Umbilical cord (tissue), 2 donors: ENCODE measurements at places on chromosomes 3 and 15. TPM values are rescaled to one million over a fixed set of nuclear protein-coding genes. Genes with fewer than 3 reads are reported as not detected.
A peak's percentile ranks its signal among the peaks of the same experiment; 100 is the strongest.

DNA sequence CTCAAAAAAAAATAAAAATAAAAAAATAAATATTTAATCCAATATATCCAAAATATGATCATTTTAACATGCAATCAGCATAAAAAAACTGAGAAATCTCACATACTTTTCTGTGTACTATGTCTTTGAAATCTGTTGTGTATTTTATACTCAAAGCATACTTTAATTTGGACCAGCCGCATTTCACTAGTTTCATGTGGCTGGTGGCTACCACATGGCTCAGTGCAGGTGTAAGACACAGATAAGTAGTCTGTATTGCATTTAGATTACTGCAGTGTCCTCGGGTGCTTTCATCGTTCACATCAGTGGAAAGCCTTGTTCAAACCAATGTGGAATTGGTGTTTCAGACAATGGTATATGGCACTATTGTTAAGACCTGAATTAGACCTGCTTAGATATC, 11.0 kb downstream of the CRTC3 start:
- DNase-seq = no peak

- no peak for DNase-seq
These were observed 51.0 kb downstream of the MCF2L2 start for GRCh38 chr3:183377307-183377959.

DNA sequence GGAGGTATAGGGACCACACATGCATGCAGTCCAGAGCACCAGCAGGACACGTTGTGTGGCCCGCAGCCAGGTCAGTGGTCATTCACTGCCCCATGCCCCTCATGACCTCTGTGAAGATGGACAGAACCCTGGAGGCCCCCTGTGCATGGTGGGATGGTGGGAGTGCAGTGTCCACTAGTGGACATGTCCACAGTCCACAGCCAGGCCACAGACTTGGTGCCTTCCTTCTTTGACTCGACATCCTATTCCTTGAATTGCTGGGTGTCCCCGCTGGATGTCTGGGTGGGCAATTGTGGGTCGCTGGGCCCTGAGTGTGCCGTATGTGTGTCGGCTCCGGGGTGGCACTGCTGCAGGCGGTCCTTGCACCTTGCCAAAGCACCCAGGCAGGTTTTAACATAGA, 35.7 kb downstream of the KLF15 start:
- DNase-seq = no peak

- DNase-seq = no peak
These were observed 174.1 kb downstream of the KLHL25 start for GRCh38 chr15:85620690-85621049.

GRCh38 chr3:106048946-106049481, 180.2 kb upstream of the CBLB start:
- no peak for DNase-seq

DNA sequence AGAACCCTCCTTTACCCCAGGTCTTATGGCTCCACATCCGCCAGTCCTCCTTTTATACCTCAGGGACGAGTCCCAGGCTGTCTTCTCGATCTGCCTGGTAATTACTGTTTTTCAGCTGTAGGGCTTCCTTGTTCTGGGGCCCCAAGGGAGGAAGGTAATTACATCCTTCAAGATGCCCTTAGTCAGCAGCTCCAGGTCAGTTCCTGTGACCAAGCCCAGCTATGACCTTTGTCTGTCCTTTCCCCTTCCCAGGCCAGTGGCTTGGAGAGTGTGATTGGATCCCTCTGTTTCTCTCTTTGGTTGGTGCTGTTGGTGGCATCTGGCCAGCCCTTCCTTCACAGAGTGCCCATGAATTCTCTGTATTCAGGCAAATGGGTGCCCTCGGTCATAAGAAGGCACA, 92.6 kb downstream of the AAGAB start:
- DNase-seq = no peak

DNA sequence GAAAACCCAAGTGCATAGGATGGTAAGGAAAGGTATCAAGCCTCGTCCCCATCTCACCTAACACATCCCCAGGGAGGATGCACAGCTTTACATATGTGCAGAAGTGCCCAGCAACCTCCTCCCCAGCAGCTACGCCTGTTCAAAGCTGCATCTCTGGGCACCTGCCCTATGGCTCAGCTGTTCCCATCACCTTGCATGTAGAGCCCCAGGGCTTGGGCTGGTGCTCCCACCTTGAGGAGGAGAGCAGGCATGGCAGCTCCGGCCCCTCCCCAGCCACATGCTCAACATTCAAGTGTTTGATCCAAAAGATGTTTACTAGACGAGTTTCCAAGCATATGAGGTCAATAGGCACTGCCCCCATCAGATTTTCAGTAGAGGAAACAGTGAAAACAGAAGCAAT, 173.5 kb downstream of the ATP10A start:
- no peak for DNase-seq

DNA sequence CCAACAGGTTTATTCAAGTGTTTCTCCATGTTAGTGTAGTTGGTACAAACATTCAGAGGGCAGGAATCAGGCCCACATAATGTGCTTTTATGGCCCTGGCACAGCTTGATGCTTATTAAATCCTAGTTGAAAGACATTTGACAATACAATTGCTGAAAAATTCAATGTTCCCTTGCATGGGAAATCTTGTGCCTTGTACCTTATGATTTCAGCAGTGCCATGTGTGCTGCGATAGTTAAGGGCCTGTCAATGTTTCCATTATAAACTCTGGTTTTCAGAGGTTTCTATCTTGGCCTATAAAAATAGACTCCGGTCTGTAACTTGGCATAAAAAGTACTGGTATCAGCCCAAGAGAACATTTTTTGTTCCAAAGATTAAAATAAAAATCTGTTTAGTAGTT, 207.2 kb downstream of the TBC1D5 start:
- DNase-seq = peak; percentile 24

DNA sequence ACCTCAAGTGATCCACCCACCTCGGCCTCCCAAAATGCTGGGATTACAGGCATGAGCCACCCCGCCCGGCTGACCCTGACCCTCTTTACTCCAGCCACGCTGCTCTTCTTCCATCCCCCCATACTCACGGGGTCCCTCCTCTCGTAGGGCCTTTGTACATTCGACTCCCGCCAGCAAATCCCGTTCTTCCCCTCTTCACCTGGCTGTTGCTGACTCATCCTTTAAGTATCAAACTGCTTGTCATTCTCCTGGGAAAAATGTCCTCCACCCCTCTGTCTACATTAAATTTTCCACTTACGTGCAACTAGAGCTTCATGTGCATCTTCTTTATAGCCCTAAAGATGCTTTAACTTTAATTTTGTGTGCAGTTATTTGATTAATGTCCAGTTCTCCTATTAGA, 203.1 kb downstream of the OPA1 start:
- no peak for DNase-seq

DNA sequence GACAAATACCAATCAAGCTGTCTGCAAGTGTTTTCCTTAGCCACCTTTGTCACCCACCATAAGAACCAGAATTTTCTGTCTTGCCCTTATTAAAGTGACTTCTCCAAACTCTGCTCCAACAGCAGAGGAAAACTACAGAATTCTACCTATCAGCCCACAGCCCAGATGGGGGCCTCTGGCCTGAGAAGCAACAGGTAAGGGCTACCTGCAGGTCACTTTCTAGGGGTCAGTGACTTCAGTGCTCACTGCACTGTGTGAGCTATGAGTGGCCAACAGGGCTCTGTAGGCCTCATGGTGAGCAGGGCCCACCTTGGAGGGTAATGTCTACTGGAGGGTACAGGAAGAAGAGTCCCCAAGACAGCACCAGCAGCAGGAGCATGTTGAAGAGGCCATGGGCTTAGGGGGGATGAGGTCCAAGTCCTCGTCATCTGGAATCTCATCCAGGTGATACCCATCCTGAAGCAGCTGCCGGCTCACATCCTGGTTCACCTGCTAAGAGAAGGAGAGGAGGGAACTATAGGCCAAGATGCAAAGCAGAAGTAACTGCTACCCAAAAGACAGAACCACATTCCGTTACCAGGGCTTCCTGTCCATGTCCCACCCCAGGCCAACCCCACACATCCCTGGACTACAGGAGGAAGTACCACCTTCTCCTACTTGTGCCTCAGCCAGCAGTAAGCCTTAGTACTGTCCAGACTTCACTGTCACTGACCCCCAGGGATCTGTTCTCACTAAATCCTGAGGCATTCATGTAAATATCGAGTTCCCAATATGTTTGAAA, 4.2 kb downstream of the FAM219B start:
- DNase-seq = no peak

GRCh38 chr3:67401921-67402320, 252.5 kb downstream of the SUCLG2 start:
- DNase-seq = no peak

GRCh38 chr3:34012102-34012461, 213.7 kb downstream of the PDCD6IP start:
- peak; percentile 88 for DNase-seq

DNA sequence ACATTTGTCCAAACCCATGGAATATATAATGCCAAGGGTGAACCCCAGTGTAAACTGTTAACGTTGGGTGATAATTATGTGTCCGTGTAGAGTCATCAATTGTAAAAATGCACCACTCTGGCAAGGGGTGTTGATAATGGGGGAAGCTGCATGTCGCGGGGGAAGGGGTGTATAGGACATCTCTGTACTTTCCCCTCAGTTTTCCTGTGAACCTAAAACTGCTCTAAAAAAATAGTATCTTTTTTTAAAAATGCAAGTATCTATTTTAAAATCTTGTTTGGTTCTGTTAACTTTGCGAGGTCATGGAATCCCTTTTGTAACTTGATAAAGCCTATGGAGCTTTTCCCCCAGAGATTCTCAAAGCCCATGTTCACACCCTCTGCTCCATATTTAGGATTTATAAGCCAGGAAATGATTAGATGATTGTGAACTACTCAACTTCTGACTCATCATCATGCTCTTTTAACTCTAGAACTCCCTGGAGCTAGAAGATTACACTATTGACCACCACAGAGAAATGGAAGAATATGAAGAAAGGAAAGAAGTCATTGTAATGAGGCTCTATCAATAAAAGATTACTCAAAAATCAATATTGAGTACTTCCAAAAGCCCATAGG, 56.1 kb upstream of the C3orf49 start:
- DNase-seq = no peak

DNA sequence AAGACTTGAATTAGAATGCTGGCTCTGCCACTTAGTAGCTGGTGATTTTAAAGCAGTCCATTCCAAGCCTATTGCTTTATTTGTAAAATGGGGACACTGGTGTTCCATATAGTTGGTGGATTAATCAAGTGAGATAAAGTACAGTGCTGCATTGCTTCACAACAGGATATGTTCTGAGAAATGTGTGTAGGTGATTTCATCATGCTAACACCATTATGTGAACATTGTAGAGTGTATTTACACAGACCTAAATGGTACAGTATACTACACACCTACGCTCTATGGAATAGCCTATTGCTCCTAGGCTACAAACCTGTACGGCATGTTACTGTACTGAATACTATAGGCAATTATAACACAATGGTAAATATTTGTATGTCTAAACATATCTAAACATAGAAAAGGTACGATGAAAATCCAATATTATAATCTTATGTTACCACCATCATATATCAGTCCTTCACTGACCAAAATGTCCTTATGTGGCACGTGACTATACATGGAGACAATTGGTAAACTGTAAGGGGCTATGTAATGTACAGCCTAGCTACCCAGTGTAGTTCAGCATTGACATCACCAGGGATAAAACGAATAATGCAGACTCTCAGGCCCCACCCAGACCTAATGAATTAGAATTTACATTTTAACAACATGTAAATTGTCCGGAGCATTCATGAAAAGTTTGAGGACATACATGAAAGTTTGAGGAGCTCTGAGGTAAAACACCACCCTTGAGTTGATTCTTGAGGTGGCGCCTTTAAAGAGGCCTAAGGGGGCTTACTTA, 121.4 kb upstream of the BFSP2 start:
- no peak for DNase-seq

DNA sequence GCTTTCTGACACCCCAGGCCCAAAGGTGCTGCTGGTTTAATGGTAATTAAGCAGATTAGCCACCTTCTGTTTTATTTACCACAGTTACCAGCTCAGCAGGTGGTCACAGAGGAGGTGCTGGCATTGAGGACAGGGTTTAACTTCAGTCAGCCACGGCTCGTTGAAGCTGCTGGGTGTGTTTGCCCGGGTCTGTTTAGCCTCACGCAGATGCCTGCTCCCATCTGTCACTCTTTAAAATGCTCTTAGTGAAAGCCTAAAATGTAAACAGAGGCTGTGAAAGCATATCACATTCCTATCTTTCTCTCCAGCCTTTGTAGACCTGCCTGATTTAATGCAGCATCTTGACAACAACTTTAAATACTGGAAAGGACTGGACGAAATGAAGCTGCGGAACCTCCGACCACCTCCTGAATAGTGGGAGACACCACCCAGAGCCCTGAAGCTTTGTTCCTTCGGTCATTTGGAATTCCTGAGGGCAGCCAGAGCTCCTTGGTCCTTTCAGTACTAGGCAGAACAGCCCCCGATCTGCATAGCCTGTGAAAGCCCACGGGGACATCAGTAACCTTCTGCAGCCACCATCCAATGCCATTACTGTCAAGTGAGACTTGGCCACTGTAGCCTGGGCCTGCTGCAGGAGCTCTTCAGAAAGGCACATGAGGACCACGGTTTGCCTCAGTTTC, 156.0 kb downstream of the PDE8A start:
- peak; percentile 51 for DNase-seq

GRCh38 chr3:189071446-189071845, 100.3 kb upstream of the TPRG1 start:
- peak; percentile 4 for DNase-seq

GRCh38 chr15:70880781-70881180, 11.5 kb downstream of the THAP10 start:
- no peak for DNase-seq

AGBL1 gene
- 4.8 TPM for total RNA-seq

CLDN1 gene
- 14.0 TPM for total RNA-seq

VEPH1 gene
- 11.6 TPM for total RNA-seq

CKMT1B gene
- total RNA-seq = not detected

EPHB3 gene
- 40.0 TPM for total RNA-seq

CMTM7 gene
- total RNA-seq = 2.9 TPM

TMEM158 gene
- total RNA-seq = 72.2 TPM

STRC gene
- 1.7 TPM for total RNA-seq
